ENCODE measurements at places on chromosomes 3 and 15.

- DNase-seq = no peak
Measured at GRCh38 chr3:157152930-157153329, 7.0 kb downstream of the CCNL1 start.

GRCh38 chr15:42073418-42073817 is 20.9 kb downstream of the PLA2G4D start:
- DNase-seq = no peak

GRCh38 chr3:150928234-150928633 is 23.0 kb upstream of the MINDY4B start:
- DNase-seq = no peak

DNA sequence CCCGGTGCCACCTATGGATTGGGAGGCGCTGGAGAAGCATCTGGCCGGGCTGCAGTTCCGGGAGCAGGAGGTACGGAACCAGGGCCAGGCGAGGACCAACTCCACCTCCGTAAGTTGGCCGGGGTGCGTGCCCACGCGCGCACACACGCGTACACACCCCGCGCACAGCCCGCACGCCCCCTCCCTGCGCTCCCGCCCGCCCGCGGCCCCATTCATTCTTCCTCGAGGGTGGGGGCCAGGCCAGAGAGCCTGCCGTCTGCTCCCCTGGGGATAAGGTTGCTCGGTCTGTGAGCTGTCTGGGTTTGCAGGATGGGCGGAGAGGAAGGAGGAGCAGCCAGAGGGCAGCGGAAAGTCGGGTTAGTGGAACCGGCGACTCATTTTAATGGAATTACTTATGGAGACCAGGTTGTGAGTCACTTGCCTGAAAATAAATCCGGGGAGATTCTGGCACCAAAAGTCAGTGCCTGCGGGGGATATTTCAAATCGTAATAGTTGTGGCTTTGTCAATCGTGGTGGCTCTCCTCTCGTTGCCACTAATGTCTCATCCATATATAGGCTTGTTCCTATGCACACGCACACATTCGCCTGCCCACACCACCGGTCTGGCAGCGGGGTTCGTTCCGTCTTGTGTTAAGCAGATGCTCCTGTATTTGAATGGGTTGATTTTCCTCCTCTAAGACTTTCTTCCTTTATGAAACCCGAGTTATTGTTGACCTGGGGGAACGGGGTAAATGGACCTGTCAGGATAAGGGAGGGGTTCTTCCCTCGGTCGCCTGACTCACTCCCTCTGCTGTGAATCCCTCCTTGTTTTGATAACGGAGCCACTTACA is 223.4 kb upstream of the IL12A start:
- no peak for DNase-seq

- no peak for DNase-seq
Measured at GRCh38 chr3:32126305-32127015, 20.0 kb downstream of the GPD1L start.

- no peak for DNase-seq
Measured at GRCh38 chr15:79608066-79608864, 176.1 kb downstream of the MINAR1 start.

DNA sequence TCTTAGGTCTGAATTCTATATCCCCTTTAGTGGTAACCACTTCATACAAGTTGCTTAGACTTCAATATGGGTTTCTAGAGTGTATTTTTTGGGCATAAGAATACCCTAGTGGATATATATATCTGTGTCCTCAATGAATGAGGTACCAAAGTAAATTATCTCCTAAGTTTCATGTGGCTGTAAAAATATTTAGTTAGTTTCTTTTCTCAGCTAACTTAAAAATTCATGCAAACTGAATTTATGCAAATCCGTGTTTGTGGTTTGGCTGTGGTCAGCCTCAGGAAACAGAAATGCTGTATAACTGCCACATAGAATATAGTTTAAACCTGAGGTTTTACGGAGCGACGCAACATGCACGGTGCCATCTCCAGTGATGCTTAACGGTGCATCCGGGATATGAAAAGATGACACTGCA is 80.3 kb downstream of the PEX5L start:
- DNase-seq = no peak

DNA sequence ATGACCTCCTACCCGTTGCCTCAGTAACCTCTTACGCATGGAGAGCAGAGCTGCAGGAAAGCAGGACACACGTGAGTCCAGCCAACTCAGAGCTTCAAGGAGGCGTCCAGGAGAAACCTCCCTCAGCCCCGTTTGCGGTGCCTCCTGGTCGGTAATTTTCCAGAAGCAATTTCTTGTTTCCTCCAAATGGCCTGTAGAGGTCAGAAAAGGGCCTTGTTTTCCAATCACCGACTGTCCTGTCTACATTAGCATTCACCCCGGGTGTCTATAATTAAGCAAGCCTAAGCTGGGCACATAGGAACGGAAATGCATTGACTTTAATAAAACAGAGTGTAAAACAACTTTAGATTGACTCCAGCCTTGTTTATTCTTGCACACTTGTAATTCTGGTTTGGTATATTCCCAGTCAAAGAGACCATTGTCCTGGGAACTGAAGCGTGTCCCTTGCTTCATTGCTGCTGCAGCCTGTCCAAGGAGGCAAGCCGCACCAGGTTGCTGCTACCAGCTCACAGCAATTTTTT is 836.2 kb downstream of the AGBL1 start:
- peak; percentile 24 for DNase-seq

DNA sequence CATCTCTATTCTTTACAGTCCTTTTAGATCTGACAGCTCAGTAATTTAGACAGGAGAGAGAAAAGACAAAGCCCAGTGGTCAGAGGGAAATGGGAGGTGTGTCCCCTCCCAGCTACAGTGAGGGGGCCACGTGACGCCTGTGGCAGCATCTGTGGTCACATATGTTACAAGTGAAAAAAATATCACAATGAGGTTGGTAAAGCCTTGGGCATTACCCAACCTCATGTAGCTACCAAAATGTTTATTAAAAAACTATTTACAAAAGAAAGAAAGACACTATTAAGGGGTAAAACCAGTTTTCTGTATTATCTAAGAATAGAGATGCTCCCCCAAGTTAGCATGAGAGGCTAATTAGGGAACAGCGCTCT is 42.9 kb upstream of the PLCL2 start:
- peak; percentile 51 for DNase-seq

GRCh38 chr3:23455084-23455483 is 252.0 kb downstream of the UBE2E2 start:
- no peak for DNase-seq

DNA sequence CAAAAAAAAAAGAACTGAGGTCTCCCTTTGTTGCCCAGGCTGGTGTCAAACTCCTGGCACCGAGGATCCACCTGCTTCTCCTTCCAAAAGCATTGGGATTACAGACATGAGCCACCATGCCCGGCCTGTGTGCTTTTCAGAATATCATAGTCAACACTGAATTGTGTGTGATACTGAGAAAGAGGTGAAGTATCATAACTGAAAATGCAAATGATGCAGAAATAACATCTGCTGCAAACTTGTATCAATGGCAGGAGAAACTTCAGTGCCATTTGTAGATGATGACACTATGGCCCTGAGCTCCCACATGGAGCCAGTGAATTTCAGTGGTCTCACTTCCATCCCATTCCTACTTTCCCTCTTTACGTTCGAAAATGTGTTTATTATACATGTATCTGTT is 21.9 kb downstream of the IL12A start:
- DNase-seq = no peak

GRCh38 chr3:4950351-4950784 is 28.9 kb upstream of the BHLHE40 start:
- DNase-seq = no peak

DNA sequence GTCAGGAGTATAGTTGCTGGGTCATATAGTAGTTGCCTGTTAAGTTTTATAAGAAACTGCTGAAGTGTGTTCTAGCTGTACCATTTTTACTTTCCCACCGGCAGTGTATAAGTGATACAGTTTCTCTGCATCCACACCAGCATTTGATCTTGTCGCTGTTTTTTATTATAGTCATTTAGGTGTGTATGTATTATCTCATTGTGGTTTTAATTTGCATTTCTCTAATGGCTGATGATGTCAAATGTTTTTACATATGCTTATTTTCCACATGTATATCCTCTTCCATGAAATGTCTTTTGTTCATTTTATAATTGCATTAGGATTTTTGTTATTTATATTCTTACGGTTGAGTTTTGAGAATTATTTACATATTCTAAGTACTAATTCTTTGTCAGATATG is 254.3 kb downstream of the CLSTN2 start:
- no peak for DNase-seq

GRCh38 chr3:28280781-28281180 is 39.4 kb downstream of the CMC1 start:
- peak; percentile 65 for DNase-seq

- peak; percentile 16 for DNase-seq
Measured at GRCh38 chr15:93826790-93827189, 404.6 kb upstream of the MCTP2 start.

DNA sequence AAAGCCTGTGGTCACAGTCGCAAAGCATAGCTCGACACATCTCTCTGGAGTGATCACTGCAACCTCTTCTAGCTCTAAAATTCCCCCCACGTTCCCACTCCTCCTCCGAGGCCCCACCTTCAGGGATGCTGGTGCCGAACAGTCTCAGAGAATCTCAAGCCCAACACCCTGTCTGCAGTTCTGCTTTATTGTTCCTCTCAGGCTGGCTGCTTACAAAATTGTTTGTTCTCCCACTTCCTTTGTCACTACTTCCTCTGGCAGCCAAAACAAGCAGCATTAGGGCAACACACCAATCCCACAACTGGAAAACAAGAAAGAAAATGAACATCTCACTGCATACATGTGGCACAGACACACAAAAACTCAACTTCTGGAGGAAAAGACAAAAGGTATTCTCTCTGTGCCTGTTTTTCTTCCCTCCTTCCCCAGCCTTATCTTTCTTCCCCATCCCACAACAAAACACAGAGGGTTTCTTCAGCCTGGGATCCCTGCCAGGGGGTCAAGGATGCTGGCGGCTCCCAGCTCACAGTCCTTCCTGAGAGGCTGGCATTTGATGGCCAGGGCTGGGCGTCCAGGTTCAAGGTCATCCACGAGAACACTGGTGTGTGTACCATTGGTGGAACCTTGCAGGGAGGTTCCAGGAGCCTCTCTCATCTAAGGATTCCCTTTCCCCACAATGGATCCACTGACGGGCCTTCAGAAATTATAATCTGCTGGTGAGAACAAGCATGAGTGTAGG is 108.4 kb downstream of the TMCO5A start:
- DNase-seq = no peak

DNA sequence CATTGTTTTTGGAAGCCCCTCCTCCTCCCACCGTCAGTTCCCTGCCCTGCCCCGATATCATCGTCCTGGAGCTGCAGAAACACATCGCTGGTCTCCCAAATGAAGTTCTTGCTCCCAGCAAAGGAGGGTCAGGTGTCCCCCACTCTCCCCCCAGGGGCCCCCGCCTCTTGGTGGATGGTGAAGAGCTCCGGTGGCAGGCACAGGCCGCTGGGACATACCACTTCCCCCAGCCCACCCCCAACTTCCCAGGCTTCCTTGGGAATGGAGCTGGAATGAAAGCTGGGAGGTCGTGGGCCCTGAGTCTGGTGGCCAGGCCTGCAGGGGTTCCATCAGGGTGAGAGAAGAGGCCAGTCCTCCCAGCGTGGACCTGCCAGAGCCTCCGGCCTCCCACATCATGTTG is 137.7 kb downstream of the CHSY1 start:
- no peak for DNase-seq

DNA sequence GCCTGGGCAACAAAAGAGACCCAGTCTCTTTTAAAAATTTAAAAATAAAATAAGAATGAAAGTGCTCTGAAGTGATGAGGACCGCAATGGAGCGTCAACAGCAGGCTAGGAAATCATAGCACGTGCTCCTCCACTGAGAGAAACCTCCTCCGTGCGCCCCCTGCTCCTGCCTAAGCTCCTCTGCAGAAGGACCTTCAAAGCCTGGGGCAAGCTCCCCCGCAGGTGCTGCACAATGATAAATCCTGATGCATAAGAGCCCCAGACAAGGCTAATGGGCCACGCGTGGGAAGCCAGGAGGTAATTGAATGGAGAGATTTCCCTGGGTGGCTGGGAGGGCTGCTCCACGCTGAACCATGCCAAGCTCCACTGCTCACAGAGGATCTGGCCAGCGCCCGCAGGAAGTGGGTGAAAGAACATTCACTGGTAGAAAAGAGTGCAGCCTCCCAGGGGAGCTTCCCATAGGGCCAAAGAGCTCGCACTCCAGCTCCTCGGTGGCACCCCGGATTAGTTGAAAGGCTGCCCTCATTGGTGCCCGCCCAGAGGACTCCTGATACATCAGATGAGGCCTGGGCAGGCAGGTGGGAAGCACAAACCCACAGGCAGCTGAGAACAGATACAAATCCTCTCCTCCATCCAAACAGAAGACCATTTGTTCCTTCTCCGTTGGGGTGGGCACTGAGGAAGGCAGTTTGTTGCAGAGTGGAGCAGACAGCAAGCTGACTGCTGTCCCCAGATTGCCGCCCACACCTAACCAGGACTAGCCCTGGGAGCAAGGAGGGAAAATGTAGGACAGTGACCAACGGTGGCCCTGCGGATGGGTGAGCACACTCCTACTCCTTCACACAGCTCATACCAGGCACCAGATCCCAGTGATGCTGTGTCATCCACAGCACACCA is 52.5 kb downstream of the CPN2 start:
- no peak for DNase-seq

- DNase-seq = no peak
Measured at GRCh38 chr15:100193277-100193860, 148.4 kb downstream of the ADAMTS17 start.

All from NCI-H1694 treated with DMSO at 0.1 percent for 48 hours (cell line).